CD4-positive, alpha-beta T cell treated with Interleukin-2 at 100 ng/mL for 4 hours (primary cell): ENCODE measurements at places on chromosomes 5 and 9.

GRCh38 chr9:128627906-128628305 is 28.7 kb downstream of the DYNC2I2 start:
- no peak for DNase-seq

- DNase-seq = no peak
Measured at GRCh38 chr5:151585970-151586369, 5.2 kb downstream of the FAT2 start.

GRCh38 chr5:56490971-56491468 is 257.9 kb upstream of the ANKRD55 start:
- peak; percentile 56 for DNase-seq

DNA sequence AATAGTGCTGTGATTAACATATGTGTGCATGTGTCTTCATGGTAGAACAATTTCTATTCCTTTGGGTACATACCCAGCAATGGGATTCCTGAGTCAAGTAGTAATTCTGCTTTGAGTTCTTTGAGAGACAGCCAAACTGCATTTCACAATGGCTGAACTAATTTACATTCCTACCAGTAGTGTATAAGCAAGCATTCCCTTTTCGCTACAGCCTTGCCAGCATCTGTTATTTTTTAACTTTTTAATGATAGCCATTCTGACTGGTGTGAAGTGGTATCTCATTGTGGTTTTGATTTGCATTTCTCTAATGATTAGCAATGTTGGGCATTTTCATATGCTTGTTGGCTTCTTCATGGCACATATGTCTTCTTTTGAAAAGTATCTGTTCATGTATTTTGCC is 308.5 kb downstream of the ARRDC3 start:
- DNase-seq = no peak

DNA sequence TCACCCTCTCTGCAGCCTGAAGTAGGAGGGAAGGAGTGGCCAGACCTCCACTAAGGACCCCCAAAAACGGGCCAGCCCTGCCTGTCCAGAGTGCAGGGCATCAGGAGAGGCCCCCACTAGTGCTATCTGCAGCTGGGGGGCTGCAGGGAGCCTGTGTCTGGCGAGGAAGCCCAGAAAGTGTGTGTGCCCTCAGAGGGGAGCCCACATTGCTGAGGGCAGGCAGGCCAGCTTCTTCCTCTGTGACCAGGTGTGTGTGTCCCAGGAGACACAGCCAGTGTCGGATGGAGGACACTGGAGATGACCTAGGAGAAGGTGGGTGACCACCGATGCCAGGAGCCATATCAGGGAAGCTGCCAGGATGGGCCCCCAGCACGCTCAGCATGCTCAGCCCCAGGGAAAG is 218.7 kb downstream of the IRX2 start:
- DNase-seq = no peak

DNA sequence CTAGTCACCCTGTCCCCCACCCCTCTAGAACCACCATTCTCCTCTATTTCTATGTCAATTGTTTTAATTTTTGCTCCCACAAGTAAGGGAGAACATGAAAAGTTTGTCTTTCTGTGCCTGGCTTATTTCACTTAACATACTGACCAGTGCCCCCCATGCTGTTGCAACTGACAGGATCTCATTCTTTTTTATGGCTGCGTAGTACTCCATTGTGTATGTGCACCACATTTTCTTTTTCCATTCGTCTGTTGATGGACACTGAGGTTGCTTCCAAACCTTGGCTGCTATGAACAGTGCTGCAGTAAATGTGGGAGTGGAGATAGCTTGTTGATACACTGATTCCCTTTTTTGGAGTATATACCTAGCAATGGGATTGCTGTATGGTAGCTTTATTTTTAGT is 7.4 kb upstream of the TERT start:
- DNase-seq = no peak

DNA sequence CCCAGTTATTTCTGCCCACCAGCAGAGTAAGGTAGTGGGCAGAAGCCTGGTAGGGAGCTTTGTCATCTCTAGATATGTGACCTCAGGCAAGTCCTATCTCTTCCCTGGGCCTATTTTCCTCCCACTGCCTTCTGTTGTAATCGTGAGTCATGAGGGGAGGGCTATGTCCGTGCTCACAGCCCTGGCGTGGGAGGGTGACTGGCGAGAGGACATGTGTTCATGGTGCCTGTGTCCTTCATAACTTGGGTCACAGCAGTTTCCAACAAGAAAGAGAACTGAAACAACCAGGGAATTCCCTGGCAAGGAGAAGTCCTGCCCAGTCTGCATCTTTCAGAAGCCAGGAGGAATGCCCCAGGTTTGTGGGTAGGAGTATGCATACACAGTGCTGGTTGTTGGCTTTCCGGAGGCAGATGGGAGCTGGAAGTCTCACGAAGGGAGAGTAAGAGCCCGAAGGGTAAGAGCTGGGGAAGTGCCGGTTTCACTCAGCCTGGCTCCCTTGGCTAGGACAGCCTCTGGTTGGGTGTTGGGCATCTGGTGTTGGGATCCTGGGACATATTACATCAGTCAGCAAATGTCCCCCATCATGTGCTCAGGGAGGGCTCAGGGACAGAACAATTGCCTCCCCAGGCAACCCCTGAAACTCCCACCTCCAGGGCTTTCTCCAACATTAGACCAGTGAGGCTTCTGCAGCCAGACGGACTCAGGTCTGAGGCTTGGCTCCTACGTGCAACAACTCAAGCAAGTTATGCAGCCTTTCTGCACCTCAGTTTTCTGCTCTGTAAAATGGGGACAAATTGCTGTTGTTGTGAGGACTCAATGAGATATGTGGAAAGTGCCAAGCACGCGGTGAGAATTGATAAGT is 4.3 kb upstream of the TIFAB start:
- DNase-seq = peak; percentile 13

- peak; percentile 75 for DNase-seq
Measured at GRCh38 chr9:95508968-95509850, 7.6 kb downstream of the PTCH1 start.

GRCh38 chr9:111966861-111967291 is 70.3 kb downstream of the UGCG start:
- DNase-seq = no peak

- no peak for DNase-seq
Measured at GRCh38 chr5:36502608-36503007, 103.8 kb upstream of the SLC1A3 start.

GRCh38 chr9:68896486-68896885 is 117.4 kb downstream of the PRKACG start:
- no peak for DNase-seq

DNA sequence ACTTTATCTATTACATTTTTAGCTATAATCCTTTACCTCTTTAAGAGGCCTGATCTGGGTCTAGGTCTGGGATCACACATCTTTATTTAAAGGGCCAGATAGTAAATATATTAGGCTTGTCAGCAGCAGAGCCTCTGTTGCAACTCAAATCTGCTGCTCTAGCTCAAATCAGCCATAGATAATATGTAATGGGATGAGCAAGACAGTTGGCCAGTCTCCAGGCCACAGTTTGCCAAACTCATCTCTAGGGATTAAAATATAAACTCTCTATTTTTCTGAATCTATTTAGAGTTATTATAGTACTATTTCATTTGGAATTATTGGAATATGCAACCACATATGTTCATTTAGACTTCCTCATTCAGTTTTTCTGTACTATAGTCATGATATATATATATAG is 115.9 kb upstream of the MINAR2 start:
- DNase-seq = no peak

GRCh38 chr9:94188246-94188645 is 70.9 kb upstream of the ZNF169 start:
- no peak for DNase-seq

GRCh38 chr9:79551586-79551985 is 20.2 kb upstream of the TLE4 start:
- DNase-seq = no peak

DNA sequence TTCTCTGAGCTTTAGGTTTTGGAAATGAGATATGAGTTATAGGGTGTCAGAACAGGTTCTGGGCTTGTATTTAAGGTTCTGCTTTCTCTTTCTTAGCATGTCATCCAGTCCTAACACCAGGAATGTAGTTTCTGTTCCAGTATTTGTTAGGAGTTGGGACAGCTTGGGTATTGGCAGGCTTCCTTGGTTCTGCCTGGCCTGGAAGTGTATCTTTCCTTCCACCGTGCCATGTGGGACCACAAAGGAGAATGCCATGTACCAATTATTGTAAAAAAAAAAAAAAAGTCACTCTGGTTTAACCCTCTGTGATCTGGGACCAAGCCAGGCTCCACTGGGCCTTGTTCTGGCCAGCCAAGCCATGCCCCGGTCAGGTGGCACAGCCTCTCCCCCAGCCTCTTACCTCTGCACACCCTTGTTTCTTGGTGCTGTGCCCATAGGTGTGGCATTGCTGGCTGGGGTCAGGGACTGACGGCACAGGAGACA is 47.8 kb downstream of the ARHGAP26 start:
- DNase-seq = no peak

- DNase-seq = no peak
Measured at GRCh38 chr5:57745700-57746651, 263.4 kb upstream of the ACTBL2 start.

- no peak for DNase-seq
Measured at GRCh38 chr5:1013238-1013947, 4.8 kb downstream of the NKD2 start.

DNA sequence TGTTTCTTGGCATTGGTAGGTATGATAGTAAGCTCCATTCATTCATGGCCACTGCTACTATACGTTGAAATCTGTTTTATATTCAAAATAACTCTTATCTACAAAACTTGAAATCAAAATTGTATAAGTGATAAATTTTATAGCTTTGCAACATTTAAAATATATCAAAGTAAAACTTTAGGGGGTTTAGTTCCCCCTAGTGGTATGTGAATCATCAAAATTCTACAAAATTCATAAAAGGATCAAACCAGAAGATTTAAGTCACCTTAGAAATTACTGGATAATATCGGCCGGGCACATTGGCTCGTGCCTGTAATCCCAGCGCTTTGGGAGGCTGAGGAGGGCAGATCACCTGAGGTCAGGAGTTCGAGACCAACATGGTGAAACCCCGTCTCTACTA is 243.0 kb upstream of the CDH18 start:
- no peak for DNase-seq

DNA sequence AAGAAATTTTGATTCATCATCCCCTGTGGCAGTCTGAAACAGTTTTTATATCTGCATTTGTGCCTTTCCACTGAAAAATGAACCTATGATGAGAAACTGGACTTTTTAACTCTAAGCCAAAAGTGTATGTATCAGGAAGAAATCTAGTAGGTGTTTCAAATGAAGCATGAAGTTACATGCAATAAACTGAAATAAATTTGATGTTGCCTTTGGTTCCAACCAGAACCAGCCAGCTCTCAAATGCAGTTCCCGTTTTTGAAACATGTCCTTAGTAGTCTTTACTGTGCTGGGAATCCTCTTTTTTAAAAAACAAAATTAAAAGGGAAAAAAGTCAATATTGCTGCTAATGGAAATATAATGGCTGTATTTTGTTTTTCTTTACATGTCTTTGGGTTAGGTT is 43.9 kb downstream of the HACD4 start:
- DNase-seq = no peak

DNA sequence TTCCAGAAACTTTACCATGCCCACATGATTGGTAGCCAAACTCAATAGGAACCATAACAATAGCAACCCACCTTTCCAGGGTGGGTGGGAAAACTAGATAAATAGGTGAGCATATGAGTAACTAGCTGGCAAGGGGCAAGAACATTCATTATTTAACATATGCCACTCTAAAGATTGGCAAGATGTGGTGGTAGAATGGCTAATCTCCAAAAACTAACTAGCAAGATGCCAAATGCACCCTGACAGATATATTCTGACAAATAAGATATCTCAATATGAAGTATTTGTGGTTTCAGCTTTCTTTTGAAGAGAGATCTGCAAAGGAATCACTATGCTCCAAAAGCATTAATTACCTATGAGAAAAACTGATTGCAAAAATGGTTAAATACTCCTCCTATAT is 895.6 kb downstream of the TLE1 start:
- DNase-seq = no peak

DNA sequence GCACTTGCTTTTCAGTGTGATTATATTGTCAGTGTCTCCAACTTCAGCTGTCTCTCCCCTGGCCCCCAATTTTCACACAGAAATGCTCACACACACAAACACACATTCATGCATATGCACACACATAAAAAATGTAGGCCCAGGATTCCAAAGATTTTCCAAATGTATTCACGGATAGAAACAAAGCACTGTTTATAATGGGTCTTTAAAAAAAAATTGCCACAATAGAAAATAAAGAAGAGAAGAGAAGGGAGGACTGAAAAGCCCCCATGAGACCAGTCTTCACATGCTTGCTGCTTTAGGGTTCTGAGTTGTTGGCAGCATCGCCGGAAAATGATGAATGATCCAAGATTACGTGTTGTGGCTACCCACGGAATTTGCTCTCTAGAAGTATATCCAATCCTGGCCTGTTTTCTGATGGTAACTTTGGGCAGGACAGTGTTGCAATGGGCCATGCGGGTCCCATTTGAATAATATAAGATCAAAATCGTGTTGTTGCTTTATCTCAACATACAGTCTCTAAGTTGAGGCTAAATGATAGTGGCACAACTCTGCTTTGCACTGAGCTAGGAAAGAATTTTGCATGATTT is 36.2 kb upstream of the ACO1 start:
- DNase-seq = no peak

GRCh38 chr9:122318284-122318683 is 52.5 kb upstream of the PTGS1 start:
- no peak for DNase-seq

DNA sequence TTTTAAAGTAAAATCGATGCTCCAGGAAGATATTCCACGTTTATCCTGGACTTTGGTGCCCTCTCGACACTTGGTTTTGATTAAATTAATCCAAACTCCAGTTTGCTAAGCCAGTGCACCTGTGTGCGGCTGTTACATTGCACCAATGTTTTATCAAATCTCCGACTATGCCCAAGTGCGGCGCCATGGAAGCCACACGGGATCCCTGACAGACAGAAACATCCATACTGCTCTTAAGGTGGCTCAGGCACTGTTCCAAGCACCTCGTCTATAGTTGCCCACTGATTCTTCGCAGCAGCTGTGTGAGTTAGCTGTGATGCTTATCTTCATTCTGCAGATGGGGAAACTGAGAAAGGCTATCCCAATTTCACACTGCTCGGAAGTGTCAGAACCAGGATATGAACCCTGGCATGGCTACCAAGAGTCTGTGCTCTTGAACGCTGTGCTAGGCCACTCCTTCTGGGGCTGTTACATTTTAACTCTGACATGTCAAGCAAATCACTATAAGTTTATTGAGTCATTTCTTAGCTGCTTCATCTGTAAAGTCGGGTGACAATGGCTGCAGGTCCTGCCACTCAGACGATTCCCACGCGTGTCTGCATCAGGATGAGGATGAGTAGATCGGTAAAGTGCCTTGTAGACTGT is 113.0 kb downstream of the ADAMTS2 start:
- DNase-seq = no peak

DNA sequence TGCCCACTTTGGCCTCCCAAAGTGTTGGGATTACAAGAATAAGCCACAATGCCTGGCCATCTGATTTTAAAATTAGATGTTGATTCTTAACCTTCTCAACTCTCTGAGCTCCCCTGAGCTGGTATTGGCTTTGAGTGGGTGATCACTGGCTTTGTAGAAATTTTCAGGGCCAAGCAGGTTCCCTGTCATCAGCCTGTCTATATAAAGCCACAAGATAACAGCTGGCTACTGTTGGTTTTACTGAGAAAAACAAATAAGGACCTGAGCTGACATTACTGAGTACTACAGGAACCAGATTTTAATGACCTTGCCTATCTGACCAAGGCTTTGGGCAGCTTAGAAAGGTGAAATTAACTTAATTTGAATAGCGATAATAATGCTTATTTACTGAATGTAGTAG is 153.6 kb downstream of the MSX2 start:
- DNase-seq = no peak

- no peak for DNase-seq
Measured at GRCh38 chr9:27880156-27880555, 306.9 kb upstream of the C9orf72 start.
